Progenitor cell of endocrine pancreas (in vitro differentiated cells): ENCODE measurements at places on chromosomes 7 and 10. TPM values are rescaled to one million over a fixed set of nuclear protein-coding genes. Genes with fewer than 3 reads are reported as not detected.

GRCh38 chr7:144780071-144780608 is 55.7 kb downstream of the TPK1 start:
- H3K36me3 ChIP-seq, result no peaks in the 10 kb centered on the region
- no peak for DNase-seq
- no peak overlapping the region for H3K4me3 ChIP-seq

- DNase-seq, result no peak
- H3K27ac ChIP-seq, result peak overlapping the region; percentile 7
- peaks cover 26% of the 10 kb centered on the region for H3K36me3 ChIP-seq
- no peak overlapping the region for H3K4me3 ChIP-seq
Observed at GRCh38 chr10:5871596-5871995, 18.1 kb downstream of the ANKRD16 start.

DNA sequence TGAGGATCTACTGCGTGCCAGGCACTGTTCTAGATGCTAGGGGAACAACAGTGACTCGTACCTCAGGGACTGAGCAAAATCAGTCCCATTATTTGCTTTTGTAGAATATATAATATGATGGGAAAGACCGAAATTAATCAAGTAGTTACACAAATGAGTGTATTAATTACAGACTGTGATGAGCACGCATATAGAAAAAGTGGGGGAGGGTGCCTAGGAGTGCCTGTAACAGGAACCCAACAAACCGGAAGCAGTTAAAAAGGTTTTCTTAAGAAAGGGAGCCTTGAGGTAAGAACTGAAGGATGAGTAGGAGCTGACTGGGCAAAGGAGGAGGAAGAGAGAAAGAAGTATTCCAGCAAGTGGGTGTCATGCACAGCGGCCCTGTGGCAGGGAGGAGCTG is 28.2 kb upstream of the IL6 start:
- H3K27me3 ChIP-seq, result peaks cover 6% of the 10 kb centered on the region
- no peak overlapping the region for H3K4me3 ChIP-seq
- H3K4me1 ChIP-seq, result peaks cover 7% of the 10 kb centered on the region
- no peak for DNase-seq
- H3K27ac ChIP-seq, result peak overlapping the region; percentile 5
- H3K36me3 ChIP-seq, result no peaks in the 10 kb centered on the region

GRCh38 chr10:113891476-113891875 is 37.0 kb downstream of the NHLRC2 start:
- H3K36me3 ChIP-seq, result peaks cover 25% of the 10 kb centered on the region
- H3K4me1 ChIP-seq, result peaks cover 16% of the 10 kb centered on the region
- no peak for DNase-seq
- no peaks in the 10 kb centered on the region for H3K27me3 ChIP-seq
- H3K27ac ChIP-seq, result peak overlapping the region; percentile 5

- H3K4me3 ChIP-seq, result no peak overlapping the region
- H3K36me3 ChIP-seq, result no peaks in the 10 kb centered on the region
- no peak overlapping the region for H3K27ac ChIP-seq
- no peaks in the 10 kb centered on the region for H3K4me1 ChIP-seq
- peaks cover 3% of the 10 kb centered on the region for H3K27me3 ChIP-seq
Observed at GRCh38 chr10:46075869-46076268, 29.8 kb upstream of the MSMB start.

DNA sequence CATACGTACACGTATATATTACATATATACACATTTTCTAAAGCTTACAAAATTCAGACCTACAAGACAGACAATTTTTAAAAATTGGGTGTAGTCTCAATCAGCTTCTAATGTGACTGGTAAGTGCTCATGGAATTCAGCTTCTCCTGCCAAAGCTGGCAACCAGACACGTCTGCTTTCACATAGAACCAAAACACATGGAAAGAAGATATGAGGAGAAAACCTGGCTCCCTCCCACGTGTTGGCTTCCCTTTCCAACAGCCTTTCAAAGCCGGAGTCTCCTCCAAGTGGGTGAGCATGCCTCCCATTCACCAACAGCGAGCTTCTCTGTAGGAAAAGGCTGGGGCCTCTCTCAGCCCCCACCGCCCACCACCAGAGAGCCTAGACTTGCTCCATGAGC is 33.4 kb downstream of the CDCA7L start:
- no peak overlapping the region for H3K27ac ChIP-seq
- H3K27me3 ChIP-seq, result no peaks in the 10 kb centered on the region
- no peak overlapping the region for H3K4me3 ChIP-seq
- H3K36me3 ChIP-seq, result peaks cover 25% of the 10 kb centered on the region
- DNase-seq, result no peak

DNA sequence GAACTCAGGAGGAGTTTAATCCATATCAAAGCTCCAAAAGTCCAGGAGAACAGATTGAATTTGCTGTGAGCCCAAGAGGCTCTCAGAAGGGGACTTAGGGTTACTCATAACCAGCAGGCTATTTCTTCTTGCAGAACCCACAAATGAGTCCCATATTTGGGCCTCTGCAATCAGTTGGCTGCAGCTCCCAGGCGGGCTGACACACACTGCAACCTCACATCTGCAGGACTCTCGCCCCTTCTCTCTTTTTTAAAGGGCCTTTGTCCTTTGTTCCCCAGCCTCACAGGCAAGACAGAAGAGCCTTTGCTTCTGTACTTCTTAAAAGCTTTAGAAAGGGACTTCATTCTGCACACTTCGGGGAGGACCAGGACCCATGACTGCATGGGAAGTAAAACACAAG is 26.7 kb downstream of the CREB3L2 start:
- DNase-seq, result no peak
- H3K36me3 ChIP-seq, result peaks cover 2% of the 10 kb centered on the region
- no peaks in the 10 kb centered on the region for H3K27me3 ChIP-seq
- H3K4me3 ChIP-seq, result no peak overlapping the region
- peaks cover 39% of the 10 kb centered on the region for H3K4me1 ChIP-seq

- no peak for DNase-seq
- peaks cover 2% of the 10 kb centered on the region for H3K27me3 ChIP-seq
- H3K27ac ChIP-seq, result no peak overlapping the region
Observed at GRCh38 chr10:61284222-61284890, 168.8 kb downstream of the TMEM26 start.

GRCh38 chr10:35232527-35232926 is 103.8 kb upstream of the CCNY start:
- DNase-seq, result no peak
- H3K4me1 ChIP-seq, result no peaks in the 10 kb centered on the region
- H3K36me3 ChIP-seq, result no peaks in the 10 kb centered on the region

GRCh38 chr10:85492684-85493083 is 873.9 kb downstream of the GRID1 start:
- H3K36me3 ChIP-seq, result no peaks in the 10 kb centered on the region
- no peaks in the 10 kb centered on the region for H3K4me1 ChIP-seq
- DNase-seq, result no peak
- no peak overlapping the region for H3K27ac ChIP-seq
- H3K27me3 ChIP-seq, result peaks cover 4% of the 10 kb centered on the region

GRCh38 chr10:56547163-56547562 is 186.1 kb upstream of the ZWINT start:
- no peak overlapping the region for H3K27ac ChIP-seq
- DNase-seq, result no peak
- no peaks in the 10 kb centered on the region for H3K27me3 ChIP-seq
- H3K4me3 ChIP-seq, result no peak overlapping the region
- no peaks in the 10 kb centered on the region for H3K36me3 ChIP-seq

DNA sequence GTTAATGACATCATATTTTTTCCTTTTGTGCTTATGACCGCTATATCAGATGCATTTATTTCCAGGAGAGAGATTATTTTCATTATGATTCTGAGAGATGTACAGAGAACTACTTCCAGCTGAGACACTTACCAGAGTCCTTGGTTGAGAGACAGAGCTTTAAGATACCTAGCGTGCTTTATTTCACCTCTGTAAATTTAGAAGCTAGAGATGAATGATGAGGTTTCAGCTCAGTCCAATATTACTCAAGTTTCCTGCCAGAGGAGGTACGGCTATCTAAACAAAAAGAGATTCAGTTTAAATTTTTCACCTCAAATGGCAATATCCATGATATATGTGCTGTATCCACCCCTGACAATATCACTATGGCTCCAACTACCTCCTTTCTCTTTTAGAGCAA is 182.6 kb upstream of the FAM3C start:
- H3K27ac ChIP-seq, result no peak overlapping the region
- no peak overlapping the region for H3K4me3 ChIP-seq
- no peaks in the 10 kb centered on the region for H3K27me3 ChIP-seq
- DNase-seq, result no peak
- no peaks in the 10 kb centered on the region for H3K36me3 ChIP-seq
- peaks cover 7% of the 10 kb centered on the region for H3K4me1 ChIP-seq

GRCh38 chr7:148901178-148901577 is 17.1 kb upstream of the EZH2 start:
- no peaks in the 10 kb centered on the region for H3K27me3 ChIP-seq
- no peak for DNase-seq
- H3K27ac ChIP-seq, result no peak overlapping the region
- H3K4me1 ChIP-seq, result peaks cover 5% of the 10 kb centered on the region
- no peaks in the 10 kb centered on the region for H3K36me3 ChIP-seq

GRCh38 chr10:124741281-124741921 is 2.8 kb downstream of the FAM53B start:
- H3K27me3 ChIP-seq, result no peaks in the 10 kb centered on the region
- peak overlapping the region; percentile 87 for H3K27ac ChIP-seq
- peak overlapping the region; percentile 91 for H3K4me3 ChIP-seq

GRCh38 chr10:93165367-93165766 is 91.7 kb downstream of the CYP26A1 start:
- H3K36me3 ChIP-seq, result peaks cover 2% of the 10 kb centered on the region
- peaks cover 8% of the 10 kb centered on the region for H3K4me1 ChIP-seq
- H3K27me3 ChIP-seq, result no peaks in the 10 kb centered on the region
- H3K4me3 ChIP-seq, result no peak overlapping the region

GRCh38 chr7:116258734-116259133 is 48.4 kb downstream of the TES start:
- peaks cover 20% of the 10 kb centered on the region for H3K36me3 ChIP-seq
- H3K4me1 ChIP-seq, result peaks cover 4% of the 10 kb centered on the region
- no peak overlapping the region for H3K27ac ChIP-seq
- no peak for DNase-seq
- no peak overlapping the region for H3K4me3 ChIP-seq

GRCh38 chr10:90912174-90912573 is 8.7 kb downstream of the ANKRD1 start:
- peaks cover 14% of the 10 kb centered on the region for H3K4me1 ChIP-seq
- H3K36me3 ChIP-seq, result peaks cover 9% of the 10 kb centered on the region
- no peak overlapping the region for H3K27ac ChIP-seq
- no peaks in the 10 kb centered on the region for H3K27me3 ChIP-seq
- H3K4me3 ChIP-seq, result no peak overlapping the region

Gene EFCAB10
- total RNA-seq, result 0.53 and 0.73 TPM in 2 replicates

Gene TMEM178B
- 2.3 and 2.8 TPM in 2 replicates for total RNA-seq

Gene ZNF716
- not detected in 2 replicates for total RNA-seq

Gene OPN1SW
- not detected in 2 replicates for total RNA-seq

Gene RET
- total RNA-seq, result 0.75 and 1.5 TPM in 2 replicates

Gene ANKRD30A
- not detected in 2 replicates for total RNA-seq
